ENCODE measurements at places on chromosomes 5 and 9.

- DNase-seq, result no peak
Measured at GRCh38 chr5:65989158-65989557, 62.8 kb downstream of the ERBIN start.

DNA sequence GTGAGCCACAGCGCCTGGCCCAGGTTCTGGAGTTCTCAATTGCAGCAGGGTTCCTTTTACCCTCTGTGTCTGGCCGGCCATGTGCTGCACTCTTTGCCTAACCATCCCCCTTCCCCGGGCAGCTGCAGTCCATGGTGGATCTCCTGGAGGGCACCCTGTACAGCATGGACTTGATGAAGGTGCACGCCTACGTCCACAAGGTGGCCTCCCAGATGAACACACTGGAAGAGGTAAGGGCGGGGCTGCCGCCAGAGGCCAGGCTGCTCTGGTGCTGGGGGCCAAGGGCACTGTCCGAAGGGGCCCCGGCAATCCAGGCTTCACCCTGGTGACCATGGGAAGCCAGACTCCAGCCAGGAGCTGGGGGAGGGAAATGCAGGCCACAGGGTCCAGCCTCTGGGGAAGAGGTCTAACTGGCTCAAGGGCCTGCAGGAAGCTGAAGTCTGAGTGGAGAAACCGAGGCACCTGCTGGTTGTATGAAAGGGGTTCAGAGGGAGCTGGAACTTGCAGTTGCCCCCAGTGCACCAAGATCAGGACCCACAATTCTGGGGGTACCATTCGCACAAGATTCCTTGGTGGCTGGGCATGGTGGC lies 18.1 kb downstream of the OLFML2A start:
- DNase-seq, result no peak

DNA sequence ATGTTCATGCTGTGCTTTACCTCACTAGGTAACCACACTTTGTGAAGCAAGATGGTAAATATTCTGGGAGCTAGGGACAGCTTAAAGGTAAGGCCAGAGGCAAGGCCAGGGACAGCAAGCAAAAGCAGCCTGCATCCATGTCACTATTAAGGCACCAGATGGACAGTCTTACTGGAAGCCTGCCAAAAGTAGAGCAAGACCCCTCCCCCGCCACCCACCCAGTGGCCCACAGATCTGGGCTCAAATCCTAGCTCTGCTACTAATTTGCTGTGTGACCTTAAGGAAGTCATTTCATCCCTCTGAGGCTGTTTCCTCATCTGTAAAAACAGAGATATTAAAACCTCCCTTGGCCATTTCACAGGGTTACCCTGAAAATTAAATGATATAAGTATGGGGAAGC lies 13.2 kb upstream of the ERMP1 start:
- DNase-seq, result no peak

- peak; percentile 12 for DNase-seq
Measured at GRCh38 chr9:70043285-70043684, 363 bp upstream of the MAMDC2 start.

- DNase-seq, result no peak
Measured at GRCh38 chr5:1508659-1509290, 15.0 kb downstream of the LPCAT1 start.

DNA sequence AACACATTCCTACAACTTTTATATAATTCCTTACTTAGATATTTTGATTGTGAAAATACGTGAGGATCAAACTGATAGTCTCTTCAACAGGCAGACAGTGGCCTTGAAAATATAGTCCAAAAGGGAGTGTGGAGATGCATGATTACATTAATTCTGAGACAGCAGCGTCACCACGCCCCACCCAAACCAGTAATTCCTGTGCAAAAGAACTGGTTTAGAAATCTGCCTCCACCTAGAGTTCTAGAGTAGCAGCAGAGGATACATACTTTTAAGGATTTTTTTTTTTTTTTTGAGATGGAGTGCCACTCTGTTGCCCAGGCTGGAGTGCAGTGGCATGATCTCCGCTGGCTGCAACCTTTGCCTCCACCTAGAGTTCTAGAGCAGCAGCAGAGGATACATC lies 1.6 kb upstream of the TUT7 start:
- no peak for DNase-seq

DNA sequence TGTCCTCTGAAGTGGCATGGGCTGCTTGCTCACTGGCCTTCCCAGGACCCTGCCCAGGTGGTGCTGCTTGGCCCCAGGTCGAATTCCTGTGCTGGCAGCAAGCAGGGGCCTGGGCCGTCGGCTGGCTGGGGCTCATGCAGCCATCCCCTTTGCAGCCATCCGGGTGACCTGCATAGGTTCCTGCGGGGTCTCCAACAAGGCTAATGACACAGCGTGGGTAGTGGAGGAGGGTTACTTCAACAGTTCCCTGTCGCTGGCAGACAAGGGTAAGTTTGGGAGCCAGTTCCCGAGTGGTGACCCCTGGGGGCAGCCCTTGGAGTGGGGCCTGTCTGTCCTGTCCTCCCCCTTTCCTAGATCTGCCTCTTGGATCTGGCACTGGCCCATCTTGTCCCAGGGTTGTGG lies 6.1 kb upstream of the EHMT1 start:
- no peak for DNase-seq

DNA sequence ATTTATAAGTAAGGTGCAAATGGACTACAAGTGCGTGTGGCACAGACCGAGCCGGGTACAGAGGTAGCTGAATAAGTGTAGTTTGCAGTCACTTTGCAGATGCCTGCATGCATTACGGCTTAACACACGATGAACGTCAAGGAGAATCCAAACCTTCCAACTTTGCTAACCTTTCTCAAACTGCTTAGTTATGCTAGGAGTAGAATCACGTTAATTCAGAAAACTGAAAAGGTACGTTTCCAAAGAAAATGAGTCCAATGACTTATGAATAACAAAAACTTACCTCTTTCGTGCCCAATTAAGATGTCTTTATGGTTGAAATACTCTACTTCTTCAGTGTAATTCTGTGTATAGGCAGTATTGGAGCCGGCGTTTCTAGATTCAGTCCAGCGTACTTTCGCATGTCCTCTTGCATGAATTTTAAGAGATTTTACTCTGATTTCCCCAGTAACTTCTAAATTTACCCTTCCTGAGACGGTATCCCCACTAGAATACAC lies 539 bp downstream of the ARRDC3 start:
- peak; percentile 60 for DNase-seq

DNA sequence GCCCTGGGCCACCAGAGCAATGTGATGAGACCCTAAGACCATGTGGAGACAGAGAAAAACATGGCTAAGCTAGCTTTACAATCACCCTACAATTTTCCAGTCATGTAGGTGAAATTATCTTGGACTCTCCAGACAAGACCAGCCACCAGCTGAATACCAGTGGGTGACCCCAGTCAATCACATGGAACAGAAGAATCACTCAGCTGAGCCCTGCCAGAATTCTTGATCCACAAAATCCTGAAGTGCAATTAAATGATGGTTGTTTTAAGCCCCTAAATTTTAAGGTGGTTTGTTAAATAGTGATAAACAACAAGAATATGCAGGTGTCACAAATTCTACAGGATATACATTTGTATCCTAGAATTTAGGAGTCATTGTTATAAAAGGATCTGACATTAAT lies 69.5 kb upstream of the SMIM15 start:
- DNase-seq, result no peak

GRCh38 chr9:104725014-104725413 lies 22.5 kb upstream of the NIPSNAP3A start:
- DNase-seq, result no peak

- DNase-seq, result no peak
Measured at GRCh38 chr5:135108992-135109391, 75.0 kb upstream of the PITX1 start.

DNA sequence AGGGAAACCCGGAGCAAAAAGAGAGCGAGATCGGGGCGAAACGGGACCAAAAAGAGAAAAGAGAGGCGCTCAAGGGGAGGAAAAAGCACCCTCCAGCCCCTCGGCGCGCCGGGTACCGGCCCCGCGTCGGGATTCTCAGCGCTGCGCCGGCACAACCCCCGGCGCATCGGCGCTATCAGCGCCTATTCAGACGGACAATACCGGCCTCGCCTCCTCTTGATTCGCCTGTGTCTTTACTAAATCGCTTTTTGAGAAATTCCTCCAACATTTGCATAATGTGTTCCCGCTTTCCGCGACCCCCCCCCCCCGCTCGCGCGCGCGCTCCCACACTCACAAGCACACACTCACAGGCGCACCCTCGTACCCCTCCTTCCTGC lies 578 bp downstream of the LHX6 start:
- DNase-seq, result peak; percentile 70

DNA sequence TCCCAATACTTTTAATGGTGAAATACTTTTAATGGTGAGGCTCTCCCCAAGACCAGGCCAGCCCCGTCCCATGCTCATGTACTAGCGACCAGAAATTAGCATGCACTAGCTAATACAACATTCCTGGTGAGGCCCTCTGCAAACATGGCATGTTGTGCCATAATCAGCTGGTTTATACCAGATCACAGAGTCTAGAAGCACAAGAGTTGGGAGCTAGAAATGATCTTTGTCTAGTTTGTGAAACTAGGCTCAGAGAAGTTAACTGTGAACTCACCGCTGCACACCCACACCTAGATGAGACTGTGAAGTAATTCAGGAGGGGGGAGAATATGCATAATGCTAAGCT lies 37.4 kb downstream of the MTMR12 start:
- DNase-seq, result peak; percentile 31

DNA sequence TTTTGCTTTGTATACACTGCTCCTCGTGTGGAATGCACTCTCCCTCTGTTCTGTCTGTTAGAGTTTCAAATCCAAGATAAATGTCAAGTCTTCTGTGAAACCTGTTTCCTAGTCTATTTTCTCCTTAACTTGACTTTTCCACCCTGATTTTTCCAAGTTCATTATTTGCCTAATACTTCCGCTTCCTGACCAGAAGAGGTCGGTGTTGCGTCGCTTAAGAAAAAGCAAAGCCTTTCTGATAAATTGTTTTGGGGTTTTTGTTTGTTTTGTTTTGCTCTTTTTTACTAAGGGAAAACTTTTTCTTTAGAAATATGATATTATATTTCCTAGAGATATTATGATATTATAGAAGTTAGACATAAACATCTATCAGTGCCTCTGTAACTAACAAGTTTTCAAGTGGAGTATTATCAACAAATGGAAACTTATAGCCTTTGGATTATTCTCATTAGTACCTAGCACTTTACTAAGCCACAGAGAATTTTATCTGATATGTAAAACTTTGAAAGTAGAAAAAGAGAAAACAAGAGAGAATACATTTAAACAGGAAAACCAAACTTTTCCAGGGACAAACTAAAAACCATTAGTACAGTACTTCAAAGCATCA lies 55.8 kb downstream of the PHAX start:
- no peak for DNase-seq

GRCh38 chr9:105330201-105330600 lies 85.8 kb downstream of the SLC44A1 start:
- DNase-seq, result no peak

DNA sequence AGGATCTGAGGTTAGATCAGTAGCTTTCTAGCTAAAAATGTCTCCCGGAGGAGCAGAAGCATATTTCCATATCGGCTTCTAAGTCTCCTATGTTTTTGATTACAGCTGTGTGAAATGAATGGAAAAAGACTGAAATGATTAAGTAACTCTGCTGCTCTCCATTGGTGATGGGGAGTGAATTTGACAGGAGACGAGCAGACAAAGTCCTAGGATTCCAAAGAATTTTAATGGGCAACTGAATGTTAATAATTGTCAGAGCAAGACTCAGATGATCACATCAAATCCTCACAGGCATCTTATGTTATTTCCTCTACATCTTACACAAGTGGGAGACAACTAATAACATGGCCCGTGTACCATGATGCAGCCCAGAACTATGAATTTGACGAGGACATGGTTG lies 66.8 kb downstream of the LIX1 start:
- DNase-seq, result no peak
